ENCODE measurements at places on chromosomes 7 and 10. TPM values are rescaled to one million over a fixed set of nuclear protein-coding genes. Genes with fewer than 3 reads are reported as not detected.

The PBLD gene
- total RNA-seq = 2.5 TPM

The MBLAC1 gene
- total RNA-seq = not detected

The OR2A25 gene
- total RNA-seq = not detected

The C10orf53 gene
- not detected for total RNA-seq

The ZNRF2 gene
- total RNA-seq = 11.4 TPM

The MYL10 gene
- total RNA-seq = not detected

GRCh38 chr7:78702770-78703169 lies 750.7 kb downstream of the MAGI2 start:
- no peak for DNase-seq

- no peak for DNase-seq
Observed at GRCh38 chr10:132027423-132027983, 38.2 kb upstream of the JAKMIP3 start.

DNA sequence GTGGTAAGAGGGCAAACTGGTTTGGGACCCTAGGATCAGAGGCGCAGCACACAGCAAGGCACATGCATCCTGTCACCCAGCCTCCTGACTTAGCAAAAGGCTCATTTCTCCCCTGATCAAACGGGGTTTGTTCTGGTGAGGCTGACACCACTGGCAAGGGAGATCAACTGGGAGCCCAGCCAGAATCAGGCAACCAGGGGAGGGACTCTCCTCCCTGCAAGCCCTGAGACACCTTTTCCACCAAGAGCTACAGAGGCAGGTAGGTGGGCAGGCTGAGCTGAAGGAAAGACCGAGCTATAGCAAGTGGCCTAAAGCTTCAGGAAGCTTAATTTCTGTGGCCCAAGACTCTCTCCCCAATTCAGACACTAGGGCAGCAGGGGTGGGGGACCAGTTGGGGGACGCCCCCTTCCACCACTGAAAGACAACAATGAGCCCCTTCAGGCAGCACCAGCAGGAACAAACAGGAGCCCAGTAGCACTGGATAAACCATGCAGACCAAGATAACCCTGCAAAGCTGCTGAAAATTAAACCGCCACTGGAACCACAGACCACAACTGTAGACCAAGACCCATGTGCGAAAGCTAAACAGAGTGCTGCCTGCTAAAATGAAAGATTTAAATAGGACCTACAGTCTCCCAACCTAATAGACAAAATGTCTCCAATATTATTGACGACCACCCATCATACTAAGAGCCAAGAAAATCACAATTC lies 27.1 kb upstream of the SAR1A start:
- no peak for DNase-seq

GRCh38 chr10:132742167-132742836 lies 43.6 kb downstream of the NKX6-2 start:
- no peak for DNase-seq

DNA sequence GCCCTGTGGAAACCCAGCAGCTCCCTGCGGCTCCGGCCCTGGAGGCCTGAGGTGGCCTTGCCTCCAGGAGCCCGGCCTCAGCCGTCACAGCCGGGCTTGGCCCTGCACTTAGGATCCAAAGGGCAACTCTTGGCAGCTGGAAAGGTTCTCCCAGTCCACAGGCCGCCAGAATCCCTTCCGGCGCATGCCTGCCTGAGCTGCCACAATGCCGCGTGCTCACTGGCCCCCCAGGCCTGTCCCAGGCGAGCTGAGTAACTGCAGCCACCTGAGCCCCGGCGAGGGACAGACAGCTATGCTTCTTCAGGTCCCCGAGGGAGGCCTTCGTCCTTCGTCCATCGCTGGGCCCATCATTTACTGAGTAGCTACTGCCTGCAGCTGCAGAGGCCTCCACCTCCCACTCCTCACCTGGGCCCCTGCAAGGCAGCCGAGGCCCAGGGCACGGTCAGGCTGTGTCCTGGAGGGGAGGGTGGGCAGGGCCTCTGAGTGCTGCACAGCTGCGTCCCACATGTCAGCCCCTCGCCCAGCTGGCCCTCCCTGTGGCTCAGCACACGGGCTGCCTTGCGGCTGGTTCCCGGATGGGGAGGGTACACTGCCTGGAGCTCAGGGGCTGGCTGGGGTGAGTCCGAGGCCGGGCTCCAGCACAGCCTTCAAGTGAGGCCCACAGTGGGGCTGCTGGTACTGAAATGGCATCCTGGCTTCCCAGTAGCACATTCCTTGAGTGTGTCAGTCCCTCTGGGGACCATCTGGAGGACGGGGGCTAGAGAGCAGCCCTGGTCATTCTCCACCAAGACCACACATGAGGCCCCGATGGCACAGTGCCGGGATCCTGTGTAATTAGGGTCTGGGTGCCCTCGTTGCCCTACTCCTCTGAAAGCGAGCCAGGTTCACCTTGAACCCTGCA lies 172.5 kb downstream of the ELFN1 start:
- no peak for DNase-seq

GRCh38 chr7:23264916-23265458 lies 18.4 kb downstream of the GPNMB start:
- no peak for DNase-seq

- DNase-seq = no peak
Observed at GRCh38 chr7:20089431-20089830, 127.8 kb downstream of the MACC1 start.

DNA sequence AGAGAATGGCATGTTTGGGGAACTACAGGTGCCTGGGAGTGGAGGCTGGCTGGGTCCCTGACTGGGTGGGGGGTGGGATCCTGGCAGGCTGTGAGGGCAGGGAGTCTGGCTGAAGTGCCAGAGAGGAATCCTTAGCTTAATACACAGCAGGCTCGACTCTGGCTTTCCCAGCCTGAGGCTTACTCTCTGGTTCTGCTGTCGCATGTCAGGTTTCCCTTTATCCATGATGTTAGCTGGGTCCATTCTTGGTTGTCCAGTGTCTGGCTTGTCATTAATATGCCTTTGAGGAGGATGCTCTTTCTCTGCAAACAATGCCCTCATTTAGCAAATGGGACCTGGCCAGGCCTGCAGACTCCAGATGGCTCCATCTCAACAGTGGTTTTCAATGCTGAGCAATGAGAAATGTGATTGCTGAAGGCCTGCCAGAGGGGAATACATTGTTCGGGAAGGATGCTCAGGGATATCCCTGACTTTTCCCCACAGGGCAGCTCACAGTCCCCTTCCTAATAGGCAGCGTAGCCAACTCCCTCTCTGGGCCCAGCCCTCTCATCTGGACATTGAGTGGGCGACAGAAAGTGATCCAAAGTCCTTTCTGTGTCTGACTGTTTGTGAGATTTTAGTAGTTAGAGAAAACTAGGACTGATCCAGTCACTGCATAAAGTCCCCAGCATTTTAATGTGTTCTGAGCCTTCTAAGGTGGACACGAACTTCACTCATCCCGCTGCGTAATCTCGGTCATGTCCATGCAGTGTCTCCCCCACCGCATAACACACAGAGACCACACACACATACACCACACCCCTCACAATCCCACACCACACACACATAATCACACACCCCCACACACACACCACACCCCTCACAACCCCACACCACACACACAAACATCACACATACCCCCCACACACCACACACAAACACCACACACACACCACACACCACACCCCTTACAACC lies 124.9 kb downstream of the ANLN start:
- no peak for DNase-seq

Measured in MG63 (cell line).